Upper lobe of right lung (tissue), 1 donor: ENCODE measurements at places on chromosomes 7 and 10.

DNA sequence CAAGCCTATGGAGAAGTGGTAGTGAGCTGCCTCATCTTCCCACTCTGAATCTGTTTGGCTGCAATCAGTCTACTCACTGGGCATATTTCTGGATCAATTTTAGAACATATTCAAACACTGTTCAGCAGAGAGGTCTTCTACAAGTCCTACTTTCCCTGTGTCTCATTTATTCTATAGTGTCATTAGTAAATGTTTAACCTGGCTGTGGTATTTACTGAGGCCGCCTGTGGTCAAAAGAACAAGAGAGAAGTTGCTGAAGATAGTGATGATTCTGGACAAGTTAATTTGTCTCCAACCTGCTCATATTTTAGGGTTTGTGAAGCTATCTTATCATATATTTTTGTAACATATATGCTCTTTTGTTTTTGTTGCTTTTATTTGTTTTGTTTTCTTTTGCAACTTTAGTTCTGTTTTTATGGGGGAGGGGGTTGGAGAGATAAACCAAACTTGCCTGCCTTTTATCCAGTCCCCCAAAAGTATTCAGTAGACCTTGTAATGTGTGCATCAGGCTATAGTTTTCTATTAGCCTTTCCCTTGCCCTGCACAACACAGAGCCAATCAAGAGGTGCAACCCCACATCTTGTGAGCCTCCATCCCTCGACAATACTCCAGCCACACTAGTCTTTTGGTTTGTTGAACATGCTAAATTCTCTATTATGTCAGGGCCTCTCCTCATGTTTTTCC, 362.8 kb upstream of the MBL2 start:
- no peak for DNase-seq

- DNase-seq, result peak; percentile 60
These were observed 27.3 kb downstream of the ADAP1 start for GRCh38 chr7:927031-927671.

DNA sequence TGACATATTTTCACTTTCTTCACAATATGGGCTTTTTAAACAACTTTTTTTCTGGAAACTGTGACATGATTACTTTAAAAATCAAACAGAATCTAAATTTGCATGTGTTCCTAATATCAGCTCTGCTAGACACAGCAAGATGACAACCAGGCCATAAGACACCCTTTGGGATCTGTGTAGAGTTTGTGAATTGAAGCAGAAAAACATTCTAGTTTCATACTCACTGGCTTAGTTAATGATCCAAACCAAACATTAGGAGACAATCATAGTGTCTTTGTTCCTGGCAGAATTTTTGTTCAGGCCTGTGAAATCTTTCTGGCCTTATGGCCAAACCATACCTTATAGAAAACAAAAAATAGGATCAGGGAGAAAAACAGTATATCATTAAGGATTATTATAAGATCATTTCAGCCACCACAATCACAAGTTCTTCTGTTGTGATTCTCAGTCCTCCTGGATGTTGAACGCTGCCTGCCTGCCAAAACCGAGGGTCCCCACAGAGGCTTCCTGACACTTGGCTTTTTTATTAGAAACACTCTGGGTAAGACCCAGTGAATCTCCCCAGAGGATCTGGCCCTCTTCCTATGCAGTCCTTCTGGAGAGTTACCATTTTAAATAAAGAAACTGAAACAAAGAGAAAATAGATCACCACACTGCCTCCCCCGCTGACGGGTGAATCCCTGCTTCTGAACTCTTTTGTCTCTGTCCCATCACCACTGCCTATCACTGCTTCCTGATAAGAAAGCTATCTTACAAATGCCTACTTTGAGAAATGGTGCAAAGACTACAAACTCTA, 79.2 kb upstream of the PPP1R3C start:
- no peak for DNase-seq

DNA sequence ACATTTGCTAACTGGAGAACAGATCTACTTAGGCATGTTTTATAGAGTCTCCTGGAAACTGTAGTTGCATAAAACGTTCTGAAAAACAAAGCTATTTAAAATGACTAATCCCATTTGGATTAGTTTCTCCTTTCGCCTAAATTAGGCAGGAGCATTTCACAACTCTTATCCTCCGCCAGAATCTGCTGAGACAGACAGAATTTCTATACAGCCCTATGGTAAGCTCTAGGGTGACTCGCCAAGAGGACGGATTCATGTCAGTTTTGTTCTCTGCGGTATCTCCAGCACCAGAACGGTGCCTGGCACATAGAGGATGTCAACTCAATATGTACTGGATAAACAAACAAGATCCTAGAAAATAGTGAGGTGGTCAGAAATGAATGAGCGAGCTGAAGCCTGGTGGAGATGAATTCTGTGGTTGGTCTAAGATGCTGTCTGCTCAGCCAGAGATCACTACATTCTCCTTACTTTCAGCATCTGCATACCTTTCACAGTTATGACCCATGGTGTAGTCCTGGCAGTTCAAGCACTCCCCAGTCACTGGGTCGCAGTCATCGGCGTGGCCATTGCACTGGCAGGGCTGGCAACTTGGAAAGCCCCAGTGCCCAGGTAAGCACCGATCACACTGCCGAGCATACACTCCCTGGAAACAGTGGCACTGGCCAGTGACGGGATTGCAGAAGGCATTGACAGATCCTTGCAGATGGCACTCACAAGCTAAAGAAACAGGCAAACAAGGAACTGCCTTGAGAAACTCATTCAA, 44.0 kb downstream of the LAMB1 start:
- DNase-seq, result no peak

- DNase-seq, result no peak
These were observed 10.3 kb upstream of the ANKRD1 start for GRCh38 chr10:90930971-90931871.

GRCh38 chr10:117609095-117609795, 66.7 kb downstream of the EMX2 start:
- peak; percentile 75 for DNase-seq

- no peak for DNase-seq
These were observed 39.6 kb downstream of the GTF2IRD1 start for GRCh38 chr7:74493295-74493694.

GRCh38 chr7:28360739-28361138, 51.6 kb upstream of the CREB5 start:
- DNase-seq, result no peak

- no peak for DNase-seq
These were observed 32.6 kb upstream of the CBLL1 start for GRCh38 chr7:107711301-107711700.

DNA sequence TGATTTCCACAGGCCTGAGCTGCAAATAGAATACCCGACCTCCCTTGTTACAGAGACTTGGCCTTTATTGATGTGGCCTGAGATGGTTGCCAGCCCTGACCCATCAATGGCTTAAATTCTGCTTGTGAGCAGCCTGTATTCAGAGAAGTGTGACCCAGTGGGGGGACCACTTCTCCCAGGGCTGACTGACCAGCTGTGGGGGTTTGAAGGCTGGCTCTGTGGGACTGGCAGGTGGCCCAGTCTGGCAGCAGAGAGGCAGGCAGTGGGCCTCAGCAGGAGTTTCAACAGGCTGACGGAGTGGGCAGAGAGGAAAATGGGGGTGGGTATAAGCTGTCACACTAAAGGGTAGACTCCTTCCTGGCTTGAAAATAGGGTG, 12.2 kb upstream of the PPIF start:
- DNase-seq, result no peak

GRCh38 chr7:136859803-136860202, 8.6 kb upstream of the CHRM2 start:
- DNase-seq, result no peak
